ENCODE measurements at places on chromosomes 6 and 20.

DNA sequence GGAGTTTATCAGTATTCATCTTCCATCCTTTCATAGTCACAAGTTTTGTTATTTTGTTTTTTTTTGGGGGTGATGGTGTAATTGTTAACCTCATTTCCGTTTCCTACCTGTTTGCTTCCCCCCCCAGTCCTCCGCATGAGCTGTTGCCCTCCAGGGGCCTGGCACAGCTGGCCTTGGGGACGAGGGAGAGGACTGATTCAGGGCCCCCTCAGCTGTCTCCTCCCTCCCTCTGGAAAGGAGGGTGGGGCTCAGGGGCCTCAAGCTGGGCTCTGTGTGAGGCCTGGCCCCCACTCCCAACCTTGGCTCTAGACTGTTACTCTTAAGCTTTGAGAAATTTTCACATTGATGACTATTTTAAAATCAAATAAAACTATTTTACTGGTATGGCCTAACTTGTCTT is 4.0 kb downstream of the LRRC73 start:
- DNase-seq = no peak

- DNase-seq = no peak
These were observed 215.5 kb downstream of the LRFN2 start for GRCh38 chr6:40371621-40372020.

- DNase-seq = no peak
These were observed 12.2 kb downstream of the TTLL2 start for GRCh38 chr6:167336844-167337630.

DNA sequence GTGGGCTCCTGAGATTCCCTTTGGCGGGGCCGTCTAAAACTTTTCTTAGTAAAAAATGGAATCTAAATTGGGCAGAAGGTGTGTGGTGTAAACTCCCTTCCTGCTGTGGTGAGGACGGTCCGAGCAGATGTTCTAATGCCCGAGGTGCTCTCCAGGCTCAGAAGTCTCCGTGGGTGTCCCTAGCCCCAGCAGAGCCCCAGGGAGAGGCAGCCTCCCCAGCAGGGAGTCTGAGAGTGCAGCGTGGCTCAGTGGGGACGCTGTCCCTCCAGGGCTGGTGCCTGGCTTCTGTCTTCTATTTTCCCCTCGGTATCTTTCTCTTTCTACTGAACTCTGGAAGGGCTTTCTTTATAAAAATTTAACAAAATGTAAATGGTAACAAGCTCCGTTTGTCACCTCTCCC is 208.2 kb downstream of the SMOC2 start:
- DNase-seq = no peak

- no peak for DNase-seq
These were observed 50.1 kb upstream of the ASF1A start for GRCh38 chr6:118843685-118844390.

DNA sequence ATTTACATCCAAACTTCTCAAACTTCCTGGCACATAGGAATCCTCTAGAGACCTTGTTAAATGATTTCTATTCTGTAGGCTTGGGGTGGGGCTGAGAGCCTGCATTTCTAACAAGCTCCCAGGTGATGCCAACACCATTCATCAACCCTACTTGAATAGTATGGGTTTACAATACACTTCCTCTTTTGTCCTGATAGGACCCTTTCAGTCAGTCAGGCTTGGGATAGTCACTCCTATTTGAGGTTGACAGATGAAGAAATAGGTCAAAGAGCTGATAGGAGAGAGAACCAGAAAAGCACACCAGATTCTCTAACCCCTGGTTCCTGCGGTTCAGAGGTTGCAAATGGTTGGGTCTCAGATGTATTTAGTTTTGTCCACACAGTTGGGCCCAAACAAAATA is 273.4 kb downstream of the TSHZ2 start:
- DNase-seq = no peak
